ENCODE measurements at places on chromosomes 7 and 10.

GRCh38 chr10:95601116-95601719 is 40.0 kb upstream of the SORBS1 start:
- no peak for DNase-seq

GRCh38 chr10:51654918-51655317 is 44.5 kb downstream of the CSTF2T start:
- DNase-seq, result no peak

DNA sequence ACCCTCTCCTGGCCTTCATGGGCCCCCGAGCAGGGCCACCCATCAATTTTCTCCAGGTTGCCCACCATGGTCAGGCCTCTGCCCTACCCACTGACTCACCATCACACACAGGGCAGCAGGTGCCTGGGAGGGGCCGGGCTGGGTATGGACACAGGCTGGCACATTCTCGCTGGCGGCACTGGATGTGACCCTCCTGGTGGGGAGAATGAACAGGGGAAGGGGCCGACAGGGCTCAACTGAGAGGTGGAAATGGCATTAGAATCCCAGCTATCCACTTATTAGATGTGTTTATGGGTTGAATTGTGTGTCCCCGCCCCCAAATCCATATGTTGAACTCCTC is 16.4 kb downstream of the KCP start:
- no peak for DNase-seq

DNA sequence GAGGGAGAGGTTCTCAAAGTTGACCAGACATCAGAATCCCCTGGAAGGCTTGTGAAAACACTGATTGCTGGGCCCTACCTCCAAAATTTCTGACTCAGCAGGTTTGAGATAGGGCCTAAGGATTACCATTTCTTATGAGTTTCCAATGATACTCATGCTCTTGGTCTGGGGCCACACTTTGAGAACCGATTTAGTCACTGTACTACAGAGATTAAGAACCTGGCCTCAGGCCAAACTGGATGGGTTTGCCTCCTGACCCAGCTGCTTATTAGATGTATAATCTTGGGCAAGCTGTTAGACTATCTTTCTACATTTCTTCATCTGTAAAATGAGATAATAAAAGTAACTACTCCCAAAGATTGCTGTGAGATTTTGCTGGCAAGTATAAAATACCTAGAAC is 77.1 kb upstream of the SCIN start:
- no peak for DNase-seq

GRCh38 chr10:114258274-114258840 is 19.3 kb downstream of the VWA2 start:
- no peak for DNase-seq

GRCh38 chr10:79380125-79380945 is 33.1 kb downstream of the PPIF start:
- no peak for DNase-seq

GRCh38 chr7:157490465-157490912 is 153.7 kb downstream of the DNAJB6 start:
- no peak for DNase-seq

DNA sequence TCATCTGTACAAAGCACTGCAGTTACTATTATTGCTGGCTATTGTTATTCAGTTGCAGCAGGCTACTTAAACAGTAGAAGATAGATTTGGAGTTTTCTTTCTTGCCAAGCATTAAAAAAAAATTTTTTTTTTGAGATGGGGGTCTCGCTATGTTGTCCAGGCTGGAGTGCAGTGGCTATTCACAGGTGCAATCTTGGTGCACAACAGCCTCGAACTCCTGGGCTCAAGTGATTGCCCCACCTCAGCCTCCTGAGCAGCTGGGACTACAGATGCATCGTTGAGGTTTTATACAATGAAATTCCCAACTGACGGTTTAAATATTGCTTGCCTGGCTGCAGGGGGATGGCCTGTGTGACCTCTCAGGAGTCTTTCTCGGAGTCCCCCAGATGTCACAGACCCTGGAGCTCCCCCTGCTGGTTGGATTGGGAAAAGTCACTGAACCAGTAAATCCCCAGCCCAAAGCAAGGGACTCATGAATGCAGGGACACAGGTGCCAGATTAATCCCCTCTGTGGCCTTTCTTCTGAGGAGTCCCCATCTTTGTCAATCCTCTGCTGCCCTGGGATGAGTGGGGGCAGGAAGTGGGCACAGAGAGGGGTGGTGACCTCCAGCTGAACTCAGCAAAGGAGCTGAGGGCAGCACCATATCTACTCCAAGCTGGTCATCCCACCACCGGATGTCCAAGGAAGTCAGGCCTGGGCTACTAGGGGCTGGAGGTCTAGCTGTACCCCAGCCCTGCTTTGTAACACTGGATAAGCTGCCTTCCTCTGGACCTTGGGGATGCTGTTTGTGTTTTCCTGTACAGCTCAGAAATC is 149.6 kb downstream of the C10orf105 start:
- no peak for DNase-seq

DNA sequence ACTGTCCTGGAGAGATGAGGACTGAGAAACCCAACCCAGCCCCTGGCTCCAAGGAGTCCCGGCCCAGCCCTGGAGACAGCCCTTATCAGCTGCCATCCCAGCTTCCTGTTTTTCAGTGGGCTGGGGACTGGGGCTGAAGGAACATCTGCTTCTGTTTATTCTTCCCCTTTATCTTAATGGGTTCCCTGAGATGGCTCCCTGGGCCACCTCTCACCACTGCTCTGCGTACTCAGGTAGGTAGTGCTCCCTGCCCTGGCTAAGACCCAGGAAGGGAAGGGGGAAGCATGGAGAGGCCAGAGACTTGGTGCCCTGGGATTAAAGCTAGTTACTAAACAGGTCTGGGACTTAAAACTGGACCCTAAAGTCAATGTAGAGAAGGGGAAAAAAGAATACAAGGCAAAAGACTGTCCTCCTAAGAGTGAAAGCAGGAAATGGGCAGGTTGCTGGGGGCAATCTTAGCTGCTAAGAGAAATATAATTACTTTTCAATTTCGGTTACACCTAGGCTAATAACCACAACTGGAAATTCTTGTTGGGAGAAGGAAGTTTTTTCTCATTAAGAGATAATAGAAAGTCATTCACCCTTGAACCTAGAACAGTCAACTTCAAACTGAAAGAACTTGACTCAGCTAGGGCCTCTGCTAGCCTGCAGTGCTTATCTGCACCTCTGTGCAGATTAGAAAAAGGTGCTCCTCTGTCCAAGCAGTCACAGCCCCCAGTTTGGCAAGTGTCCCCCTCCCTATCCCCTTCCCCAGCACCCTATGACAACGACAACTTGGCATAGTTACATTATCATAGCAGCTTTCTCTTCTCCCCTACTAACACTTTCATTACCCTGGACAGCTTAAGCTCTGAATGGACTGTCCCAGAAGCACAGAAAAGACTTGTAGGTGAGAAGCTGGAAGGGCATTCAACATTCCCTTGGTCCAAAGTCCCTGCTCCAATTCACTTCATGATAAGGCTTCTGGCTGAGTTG is 65.6 kb upstream of the KDM7A start:
- no peak for DNase-seq

DNA sequence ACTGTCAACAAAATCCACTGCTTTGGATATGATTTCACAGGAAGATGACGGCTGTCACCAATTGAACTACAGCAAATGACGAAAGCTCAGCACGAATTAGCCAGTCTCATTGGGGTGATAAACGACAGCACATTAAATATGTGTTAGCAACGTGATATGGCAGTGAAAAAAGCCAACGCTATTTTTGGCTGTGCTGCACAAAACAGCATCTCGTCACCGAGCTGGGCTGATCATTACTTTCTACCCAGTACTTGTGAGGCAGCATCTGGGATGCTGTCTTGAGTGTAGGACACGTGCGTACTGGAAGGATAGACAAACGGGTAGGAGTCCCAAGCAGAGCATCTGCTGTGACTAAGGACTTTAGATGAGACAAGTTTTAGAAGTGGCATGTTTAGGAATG is 138.3 kb downstream of the EXOC4 start:
- DNase-seq, result no peak

GRCh38 chr7:92417913-92418312 is 29.4 kb upstream of the GATAD1 start:
- DNase-seq, result no peak

Measured in esophagus squamous epithelium (tissue), 5 donors.